Left renal pelvis (tissue), 4 donors: ENCODE measurements at places on chromosomes 7 and 10.

- DNase-seq, result no peak
These were observed 303.9 kb downstream of the GRID1 start for GRCh38 chr10:86062647-86063145.

DNA sequence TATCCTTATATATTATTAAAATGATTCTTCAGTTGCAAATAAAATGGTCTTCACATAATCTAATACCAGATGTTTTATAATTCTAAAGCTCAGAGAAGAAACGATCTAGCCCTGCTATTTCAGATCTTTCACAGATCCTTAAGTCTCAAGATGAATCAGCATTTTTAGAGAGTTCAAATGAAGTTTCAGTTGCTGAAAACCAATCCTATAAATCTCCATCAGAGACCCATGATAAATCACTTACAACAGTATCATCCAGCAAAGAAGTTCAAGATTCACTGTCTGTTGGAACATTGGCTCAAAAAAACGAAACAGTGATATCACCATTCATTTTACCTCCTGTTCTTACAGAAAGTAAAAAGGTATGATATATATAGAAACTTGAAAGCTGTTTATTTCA is 137.0 kb downstream of the CCDC7 start:
- no peak for DNase-seq

DNA sequence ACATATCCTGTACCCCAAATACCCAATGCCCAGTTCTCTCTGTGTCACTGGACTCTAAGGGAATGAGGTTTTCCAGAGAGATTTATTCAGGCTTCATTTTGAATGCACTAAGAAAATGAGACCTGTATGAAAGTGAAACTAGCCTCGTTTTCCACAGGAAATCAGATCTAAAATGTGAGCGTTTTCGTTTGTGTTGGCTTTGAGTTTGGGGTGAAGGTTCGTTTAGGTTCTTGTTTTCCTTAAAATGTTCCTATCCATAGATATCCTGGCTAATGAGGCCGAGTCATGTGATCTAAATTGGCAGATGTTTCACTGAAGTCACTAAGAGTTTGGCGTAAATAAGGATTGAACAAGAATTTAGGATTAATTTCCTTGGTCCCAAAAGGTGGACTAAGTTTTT is 90.9 kb upstream of the BMPER start:
- DNase-seq, result no peak

DNA sequence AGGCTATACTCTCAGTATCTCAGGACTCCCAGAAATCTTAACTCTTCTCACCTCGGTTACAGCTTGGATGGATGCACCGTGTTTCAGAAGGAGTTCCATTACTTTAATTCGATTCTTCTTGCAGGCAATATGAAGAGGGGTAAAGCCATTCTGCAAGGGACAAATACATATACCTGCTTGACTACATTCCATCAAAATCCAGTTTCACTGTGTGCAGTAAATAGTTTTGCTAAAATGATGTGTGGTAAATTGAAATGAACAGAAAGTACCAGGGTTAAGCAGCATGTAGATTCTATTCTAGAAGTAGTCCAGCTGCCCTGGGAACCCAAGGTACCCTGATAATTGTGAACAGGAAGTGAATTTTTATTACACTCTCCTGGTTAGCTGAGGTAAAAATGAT is 183.9 kb downstream of the ANK3 start:
- DNase-seq, result no peak

DNA sequence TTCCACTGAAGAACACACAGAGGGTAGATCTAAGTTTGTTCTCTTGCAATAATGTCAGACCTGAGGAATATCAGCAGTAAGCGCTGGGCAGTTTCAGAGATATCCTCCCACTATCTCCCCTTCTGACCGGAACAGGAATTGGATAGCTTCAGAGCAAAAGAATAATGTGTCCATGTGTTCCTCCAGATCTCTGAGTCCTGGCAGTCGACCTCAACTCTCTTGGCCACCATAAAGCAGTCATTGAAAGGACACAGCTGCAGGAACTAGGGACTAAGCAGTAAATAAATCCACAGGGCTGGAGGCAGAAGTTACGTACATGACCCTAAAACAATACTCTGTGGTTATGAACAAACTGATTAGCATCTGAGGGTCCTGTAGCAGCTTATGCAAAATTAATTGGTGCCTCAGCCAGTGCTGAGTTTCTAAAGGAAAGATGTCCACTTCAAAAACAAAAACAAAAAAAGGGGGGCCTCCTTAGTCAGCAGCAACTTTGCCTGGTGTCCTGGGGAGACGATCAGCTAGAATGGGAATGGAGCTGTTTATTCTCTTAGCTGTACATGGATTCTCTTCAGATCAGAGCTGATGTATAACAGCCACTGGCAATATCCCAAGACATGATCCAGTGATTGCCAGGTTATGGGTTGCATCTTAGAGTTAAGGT is 6.4 kb upstream of the PRTFDC1 start:
- peak; percentile 72 for DNase-seq

DNA sequence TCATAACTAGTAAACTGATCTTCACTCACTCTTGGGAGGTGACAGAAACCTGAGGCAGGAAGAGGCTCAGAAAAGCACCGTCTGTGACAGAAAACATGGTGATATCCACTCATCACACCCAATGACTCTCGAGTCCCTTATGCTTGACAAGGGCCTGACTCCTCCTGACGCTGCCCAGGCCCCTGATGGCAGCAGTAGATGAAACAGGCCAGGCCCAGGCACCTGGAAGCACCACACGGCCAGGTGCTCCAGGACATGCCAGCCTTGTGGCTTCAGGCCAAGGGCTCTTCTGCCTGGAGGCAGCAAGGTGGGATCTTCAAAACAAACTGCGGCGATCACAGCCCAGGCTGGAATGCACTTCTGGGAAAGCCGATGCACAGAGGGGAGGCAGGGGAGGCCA is 89.3 kb downstream of the MAD1L1 start:
- DNase-seq, result no peak

DNA sequence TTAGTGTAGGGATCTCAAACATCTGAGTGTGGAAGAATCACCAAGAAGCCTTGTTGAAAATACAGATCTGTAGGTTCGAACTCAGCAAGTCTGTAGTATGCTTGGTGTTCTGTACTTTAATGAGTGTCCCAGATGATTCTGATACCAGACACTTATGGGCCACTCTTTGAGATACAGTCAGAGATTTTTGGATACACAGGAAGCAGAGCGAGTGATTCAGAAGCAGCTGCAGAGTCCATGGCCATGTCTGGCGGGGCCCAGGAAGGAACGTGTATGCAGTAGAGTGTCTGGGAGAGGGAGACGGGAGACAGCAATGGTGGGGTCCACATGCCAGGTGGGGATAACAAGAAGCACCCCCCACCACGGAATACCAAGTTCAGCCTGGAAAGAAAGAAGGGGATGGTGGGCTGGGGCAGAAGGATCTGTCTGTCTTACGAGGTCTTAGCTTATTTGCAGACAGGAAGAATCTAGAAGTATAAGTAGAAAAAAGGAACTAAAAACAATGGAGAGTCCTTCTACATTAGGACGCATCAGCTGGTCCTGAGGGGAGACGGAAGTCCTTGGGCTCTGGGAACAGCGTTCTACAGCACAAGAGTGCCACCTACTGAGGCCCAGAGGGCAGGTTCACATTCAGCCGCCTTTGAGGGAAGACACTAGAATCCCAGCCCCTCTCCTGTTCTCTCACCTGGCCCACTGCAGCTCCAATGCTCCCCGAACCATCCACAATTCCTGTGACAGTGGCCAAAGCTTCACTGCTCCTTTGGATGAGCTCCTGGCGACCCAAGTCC is 55.4 kb downstream of the SLC37A3 start:
- DNase-seq, result no peak

GRCh38 chr7:132228240-132228639 is 348.0 kb downstream of the PLXNA4 start:
- no peak for DNase-seq
